ENCODE measurements at places on chromosomes 2 and 18.

DNA sequence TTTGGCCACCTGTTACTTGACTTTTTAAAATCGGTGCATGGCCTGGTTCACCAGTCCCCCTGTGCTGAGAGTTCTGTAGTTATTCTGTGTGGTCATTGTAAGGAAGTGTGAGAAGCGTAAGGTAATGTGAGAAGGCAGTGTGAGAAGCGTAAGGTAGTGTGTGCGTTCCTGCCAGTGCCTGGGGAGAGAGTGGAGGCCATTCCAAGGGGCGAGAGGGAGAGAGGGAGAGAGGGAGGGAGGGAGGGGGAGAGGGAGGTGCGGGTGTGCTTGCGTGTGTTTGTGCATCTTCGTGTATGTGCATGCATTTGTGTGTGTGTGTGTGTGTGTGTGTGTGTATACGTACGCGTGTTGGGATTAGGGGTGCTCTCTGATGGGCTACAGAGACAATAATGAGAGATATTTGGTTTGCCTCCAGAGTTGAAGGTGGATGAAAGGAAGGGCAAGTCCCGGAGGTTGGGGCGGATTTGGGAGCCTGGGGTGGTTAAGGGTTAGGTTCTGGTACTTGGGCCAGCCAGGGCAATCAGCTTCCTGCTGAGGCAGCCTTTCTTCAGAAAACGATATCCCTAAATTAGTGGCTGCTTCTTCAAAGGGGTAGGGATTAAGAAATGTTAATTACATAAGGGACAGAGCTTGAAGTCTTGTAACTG is 53.7 kb downstream of the SGPP2 start:
- DNase-seq: no peak

DNA sequence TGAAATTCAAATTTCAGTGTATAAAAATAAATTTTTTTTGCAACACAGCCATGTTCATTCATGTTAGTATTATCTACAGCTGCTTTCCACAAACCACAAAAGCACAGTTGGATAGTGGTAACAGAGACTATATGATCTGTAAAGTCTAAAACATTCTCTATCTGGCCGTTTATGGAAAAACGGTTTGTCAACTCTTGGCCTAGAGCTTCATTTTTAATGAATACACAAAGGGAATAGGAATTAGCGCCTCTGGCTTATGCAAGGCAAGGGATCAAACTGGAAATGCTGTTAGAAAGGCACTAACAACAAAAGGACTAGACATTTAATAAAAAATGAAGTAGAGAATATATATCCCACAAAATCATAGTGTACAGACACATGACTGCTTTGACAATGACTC is 211.9 kb downstream of the EXOC6B start:
- DNase-seq: no peak

DNA sequence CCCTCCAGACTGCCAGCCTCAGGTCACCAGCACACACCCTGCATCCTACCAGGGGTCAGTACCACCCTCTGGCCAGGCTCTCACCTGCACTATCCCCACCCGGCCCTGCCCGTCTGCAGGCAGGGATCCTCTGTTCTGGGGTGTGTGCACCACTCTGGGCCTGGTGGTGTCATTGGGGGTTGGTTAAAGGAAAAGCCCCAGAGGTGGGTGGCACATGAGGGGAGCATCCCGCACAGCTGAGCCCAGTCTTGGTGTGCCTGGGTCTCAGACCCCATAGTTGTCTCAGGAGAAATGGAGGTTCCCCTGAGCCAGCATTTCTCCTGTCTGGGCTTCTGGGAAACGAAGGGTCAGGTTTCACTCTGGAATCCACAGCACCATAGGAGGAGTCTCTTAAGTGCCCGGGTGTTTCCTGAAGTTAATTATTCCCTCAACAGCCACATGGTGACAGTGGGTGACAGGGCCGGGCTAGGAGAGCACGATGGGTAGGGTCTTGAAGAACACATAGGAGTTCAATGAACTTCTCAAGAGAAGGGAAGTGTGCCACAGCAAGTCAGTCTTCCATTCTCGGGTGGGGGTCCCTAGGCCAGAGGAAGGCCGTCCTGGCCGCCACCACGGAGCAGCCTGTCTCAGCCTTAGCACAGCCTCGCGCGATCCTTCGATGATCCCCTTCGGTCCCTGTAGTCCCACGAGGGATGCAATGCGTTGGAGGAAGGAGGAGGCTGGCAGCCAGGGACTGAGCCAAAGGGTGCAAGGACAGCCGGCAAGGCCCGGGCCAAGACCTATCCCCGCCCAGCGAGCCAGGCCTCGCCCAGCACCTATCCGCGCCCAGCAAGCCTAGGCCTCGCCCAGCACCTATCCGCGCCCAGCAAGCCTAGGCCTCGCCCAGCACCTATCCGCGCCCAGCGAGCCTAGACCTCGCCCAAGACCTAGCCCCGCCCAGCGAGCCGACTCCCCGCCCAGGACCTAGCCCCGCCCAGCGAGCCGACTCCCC is 1.1 kb upstream of the FARP2 start:
- peak; percentile 69 for DNase-seq

DNA sequence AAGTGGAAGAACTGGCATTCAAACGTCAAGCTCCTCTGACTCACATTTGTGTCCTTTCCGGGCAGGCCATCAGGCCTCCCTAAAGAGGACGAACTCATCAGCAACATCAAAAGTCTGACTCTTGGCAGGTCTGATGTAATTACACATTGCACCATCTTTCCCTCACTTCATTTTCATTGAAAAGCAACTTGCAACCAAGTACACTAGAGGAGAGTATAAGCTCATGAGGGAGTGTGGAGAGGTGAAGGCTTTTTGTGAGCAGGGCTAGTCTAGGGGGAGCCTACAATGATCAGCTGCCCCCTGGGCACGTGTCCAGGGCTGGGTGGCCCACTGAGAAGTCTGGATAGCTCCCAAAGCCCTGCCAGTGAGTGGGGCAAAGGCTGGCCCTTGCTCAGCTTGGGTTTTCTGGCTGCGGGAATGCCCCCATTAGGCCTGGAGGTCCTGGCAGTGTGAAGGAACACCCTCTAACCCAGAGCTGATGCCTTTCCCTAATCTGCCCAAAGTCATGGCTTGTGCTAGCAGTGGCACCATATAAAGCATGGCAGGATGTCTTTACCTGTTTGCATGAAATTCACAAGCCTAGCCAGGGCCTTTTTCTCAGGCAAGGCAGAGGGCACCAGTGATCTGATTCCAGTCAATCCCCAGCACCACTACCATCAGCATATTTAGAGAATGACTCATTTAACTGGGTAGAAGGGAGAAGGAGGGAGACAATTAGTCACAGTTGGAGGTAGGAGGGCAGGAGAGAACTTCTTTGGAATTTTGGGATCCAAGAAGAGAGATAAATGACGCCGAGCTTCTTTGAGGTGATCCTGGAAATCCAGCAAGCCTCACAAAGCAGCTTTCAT is 8.5 kb upstream of the DAW1 start:
- no peak for DNase-seq

- DNase-seq: no peak
These were observed 276.8 kb downstream of the RIT2 start for GRCh38 chr18:42838546-42839145.

- DNase-seq: no peak
These were observed 74.9 kb upstream of the APCDD1 start for GRCh38 chr18:10379522-10379921.

- DNase-seq: peak; percentile 45
These were observed 36.1 kb upstream of the GPD2 start for GRCh38 chr2:156399950-156400705.

GRCh38 chr2:23814963-23815362 is 112.0 kb downstream of the ATAD2B start:
- no peak for DNase-seq
